ENCODE measurements at places on chromosomes 5 and 9.
A peak's percentile ranks its signal among the peaks of the same experiment; 100 is the strongest.

DNA sequence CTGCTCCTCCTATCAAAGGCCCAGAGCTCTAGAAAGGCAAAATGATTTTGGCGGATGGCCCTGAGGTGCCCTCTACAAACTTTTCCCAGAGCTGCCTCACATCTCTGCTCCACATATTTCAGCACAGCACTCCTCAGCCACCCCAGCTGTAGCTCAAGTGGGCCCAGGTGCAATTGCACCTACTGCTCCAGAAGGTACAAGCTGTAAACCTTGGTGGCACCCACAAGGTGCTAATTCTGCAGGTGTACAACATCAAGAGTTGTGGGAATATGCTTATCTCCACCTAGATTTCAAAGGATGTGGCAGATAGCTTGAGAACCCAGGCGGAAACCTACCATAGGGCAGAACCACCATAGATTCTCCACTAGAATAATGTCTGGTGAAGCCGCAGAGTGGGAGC lies 432.2 kb downstream of the TMEM232 start:
- DNase-seq, result no peak

GRCh38 chr5:38237681-38238080 lies 20.7 kb upstream of the EGFLAM start:
- no peak for DNase-seq

DNA sequence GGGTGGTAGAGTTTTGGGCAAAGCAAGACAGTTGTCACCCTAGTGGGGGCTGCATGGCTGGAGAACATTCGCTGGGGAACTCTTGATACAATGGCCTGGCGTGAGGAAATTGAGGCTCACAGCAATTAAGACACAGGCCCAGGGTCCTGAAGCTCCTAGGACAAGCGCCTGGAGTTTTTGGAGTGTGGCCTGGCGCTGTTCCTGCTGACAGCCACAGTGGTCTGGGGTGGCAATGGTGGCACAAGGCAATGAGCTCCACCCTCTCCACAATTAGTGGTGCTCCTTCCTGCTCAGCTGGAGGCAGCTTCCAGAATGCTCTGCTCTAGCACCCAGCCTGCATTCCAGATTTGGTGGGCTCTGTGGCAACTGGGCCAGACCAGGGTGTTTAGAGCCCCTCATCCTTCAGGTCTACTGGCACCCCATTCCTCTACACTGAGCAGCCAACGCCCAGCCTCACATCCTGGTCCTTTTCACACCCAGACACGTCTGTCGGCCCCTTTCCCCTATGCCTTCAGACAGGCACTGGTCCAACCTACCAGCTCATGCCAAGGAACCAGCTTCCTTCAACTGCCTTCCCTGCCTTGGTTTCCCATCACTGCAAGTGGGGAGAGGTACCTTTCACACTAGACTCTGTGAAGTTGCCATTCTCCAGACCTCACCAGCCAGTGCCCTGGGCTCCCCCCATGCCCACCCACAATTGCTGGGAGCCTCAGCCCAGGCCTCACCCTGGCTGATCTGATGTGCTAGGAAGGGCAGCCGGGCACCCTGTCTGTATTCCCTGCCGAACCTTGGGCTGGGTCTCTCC lies 138.1 kb upstream of the COL5A1 start:
- no peak for DNase-seq

DNA sequence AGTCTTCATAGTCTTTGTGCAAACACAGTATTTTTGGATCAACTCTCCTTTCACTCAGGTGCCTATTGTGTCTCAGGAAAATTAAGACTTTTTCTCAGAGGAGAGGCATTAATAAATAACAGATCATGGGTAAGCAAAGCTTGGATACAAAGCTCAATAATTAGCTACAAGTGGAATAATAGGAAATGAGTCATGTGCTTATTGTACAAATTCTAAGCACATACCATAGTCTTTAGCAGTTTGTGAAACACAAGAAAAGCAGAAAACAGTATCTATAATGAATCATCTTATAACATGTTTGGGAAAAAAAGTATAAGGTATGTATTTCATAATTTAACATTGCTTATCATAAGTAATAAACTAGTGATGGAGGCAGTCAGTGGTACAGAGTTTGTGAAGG lies 477.0 kb downstream of the CDH10 start:
- DNase-seq, result no peak

GRCh38 chr5:177520916-177521513 lies 4.3 kb upstream of the DDX41 start:
- DNase-seq, result no peak

GRCh38 chr9:109117856-109118807 lies 1.6 kb downstream of the TMEM245 start:
- peak; percentile 4 for DNase-seq

DNA sequence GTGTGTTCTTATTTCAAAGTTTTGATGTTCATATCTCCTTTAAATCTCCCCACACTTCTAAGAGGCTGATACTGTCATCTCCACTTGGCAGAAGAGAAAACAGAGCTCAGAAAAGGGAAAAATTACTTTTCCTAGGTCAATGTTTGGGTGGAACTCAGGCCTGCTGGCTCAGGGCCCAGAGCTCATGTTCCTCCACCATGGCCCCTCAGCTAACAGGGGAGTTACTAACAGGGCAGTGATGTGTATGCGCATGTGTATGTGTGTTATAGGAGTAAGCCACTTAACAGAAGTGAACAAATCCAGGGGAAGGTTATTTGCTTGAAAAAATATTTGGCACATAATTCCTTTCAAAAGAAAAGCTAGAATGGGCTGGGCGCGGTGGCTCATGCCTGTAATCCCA lies 2.5 kb downstream of the C1QTNF2 start:
- DNase-seq, result no peak

DNA sequence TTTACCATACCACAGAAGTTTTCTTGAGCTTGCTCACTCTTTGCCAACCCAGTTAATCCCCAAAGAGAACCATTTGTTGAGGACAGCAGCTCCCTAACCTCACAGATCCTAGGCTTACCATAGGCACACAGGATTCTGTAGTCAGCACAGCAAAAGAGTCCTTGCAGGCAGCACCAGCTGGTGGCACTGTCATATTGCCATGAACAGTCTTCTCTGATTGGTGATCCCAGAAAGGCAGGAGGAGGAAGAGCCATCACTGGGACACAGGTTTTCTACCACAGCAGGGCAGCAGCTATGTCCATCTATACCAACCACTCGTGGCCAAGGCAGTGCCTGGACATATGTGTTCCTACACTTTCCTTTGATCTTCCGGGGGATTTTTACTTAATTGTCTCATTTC lies 297.1 kb upstream of the CD180 start:
- DNase-seq, result peak; percentile 22

DNA sequence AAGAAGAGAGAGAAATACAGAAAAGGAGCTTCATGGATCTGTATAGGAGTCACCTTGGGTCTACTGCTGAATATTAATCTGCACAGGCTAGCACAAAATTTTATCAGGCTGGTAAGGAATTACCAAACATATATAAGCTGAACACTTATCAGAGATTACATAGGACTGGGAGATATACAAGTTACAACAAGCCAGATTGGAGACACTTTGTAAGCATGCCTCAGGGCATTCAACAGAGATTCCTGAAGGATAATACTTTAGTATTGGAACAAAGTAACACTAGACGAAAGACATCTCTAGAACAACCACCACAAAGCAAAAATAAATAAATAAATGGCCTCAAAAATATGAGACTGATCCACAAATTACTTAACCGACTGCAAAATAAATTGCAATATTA lies 197.8 kb downstream of the ANXA1 start:
- DNase-seq, result no peak

DNA sequence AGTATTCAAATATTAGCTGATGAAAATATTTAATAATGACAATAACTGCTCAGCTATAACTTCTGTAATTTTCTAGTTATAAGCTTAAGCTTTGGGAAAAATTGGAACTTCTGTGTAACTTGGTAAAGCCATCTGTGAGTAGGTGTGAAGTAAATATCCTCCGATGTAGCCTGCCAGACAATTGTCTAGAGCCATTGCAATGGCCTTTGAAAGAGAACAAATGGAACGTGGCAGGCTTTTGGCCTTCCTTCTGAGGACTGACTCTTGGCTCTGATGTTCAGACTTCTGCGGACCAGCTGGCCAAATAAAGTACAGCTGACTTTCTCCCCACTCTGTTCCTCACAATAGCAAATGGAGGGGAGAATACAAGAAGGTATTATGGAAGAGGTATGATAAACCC lies 203.4 kb upstream of the NMUR2 start:
- DNase-seq, result peak; percentile 20

- peak; percentile 16 for DNase-seq
Measured at GRCh38 chr5:156556666-156557406, 229.9 kb downstream of the SGCD start.

GRCh38 chr9:130058154-130058553 lies 4.4 kb downstream of the GPR107 start:
- DNase-seq, result no peak

DNA sequence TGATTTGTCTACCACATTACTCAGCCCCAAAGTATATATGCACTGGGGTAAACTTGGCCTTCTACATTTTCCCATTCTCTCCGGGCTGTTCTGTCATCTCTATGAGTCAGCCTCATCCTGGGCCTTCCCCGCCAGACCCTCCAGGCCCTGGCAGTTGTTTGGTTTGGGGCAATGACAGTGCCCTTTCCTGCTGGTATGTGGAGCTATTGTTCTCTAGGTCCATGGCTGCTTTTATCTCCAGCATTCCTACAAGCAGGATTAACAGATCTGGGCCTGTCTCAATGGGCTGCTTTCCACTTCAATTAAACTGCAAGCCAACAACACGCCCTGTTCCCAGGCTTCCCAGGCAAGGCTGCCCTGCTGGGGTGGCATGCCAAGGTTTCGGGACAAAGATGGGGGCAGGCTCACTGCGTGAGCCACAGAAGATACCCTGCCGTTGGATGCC lies 136.4 kb downstream of the SLIT3 start:
- no peak for DNase-seq

GRCh38 chr9:12698266-12698665 lies 5.1 kb downstream of the TYRP1 start:
- DNase-seq, result no peak

DNA sequence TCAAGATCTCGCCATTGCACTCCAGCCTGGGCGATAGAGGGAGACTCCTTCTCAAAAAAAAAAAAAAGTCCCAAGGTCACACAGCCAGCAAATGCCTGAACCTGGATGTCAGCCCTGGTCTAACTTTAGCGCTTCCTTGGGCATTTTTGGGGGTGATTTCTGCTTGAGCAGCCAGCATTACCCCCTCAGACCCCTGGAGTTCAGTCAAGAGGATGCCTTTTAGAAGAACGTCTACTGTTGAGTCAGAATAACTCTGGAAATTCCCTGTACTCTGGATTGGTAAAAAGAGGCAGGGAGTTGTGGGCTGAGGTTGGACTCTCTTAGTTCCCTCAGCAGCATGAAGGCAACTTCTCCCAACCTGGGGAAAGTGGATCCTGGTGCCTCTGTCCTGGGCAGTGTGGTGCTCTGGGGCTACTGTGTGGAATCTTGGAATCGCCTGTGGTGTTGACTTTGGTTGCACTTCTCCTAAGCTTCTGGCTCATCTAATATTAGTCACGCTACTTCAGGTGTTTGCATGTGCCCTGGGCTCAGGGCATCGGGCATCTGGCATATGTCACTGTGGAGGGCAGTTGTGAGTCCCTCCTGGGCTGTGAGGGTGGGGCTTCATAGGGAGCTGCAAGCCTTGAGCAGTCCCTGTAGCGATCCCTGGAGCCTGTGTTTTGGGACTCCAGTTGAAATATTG lies 32.2 kb downstream of the STXBP1 start:
- DNase-seq, result no peak

DNA sequence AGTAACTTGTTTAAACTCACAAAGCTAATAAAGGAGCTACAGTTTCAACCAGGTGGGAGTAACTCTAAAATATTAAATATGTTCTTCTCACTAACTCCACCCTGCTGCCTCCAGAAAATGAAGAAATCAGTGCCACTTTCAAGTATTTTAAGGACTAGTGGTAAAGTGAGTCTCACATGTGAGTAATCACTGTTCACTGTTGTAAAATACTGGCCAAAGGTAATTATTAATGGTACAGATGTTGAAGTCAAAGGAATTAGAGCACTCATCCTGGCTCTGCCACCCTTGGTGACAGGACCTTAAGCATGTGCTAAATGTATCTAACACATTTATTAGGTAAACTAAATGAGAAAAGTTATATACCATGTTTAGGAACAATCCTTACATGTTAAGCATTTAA lies 430.7 kb downstream of the BRINP1 start:
- DNase-seq, result no peak

DNA sequence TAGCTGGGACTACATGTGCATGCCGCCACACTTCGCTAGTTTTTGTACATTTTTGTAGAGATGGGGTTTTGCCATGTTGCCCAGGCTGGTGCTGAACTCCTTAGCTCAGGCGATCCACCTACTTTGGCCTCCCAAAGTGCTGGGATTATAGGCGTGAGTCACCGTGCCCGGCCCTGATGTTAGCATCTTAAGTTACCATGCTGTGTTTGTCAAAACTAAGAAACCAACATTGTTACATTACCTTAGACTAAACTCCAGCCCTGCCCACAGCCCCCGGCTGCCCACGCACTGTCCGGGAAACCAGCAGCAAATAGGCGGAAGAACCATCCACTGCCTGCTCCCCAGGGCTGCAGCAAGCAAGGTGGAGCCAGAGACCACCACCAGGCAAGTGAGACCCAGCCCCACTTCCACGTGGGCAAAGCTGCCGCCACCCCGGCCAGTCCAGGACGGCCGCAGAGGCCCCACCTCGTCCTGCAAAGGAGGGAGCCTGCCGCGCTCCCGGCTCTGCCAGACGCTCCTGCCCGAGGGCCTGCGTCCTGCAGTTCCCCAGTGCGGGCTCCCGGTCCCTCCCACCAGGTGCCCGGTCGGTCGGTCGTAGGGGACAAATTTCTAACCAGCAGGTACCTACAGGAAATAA lies 35.7 kb upstream of the TXN start:
- no peak for DNase-seq

- DNase-seq, result no peak
Measured at GRCh38 chr5:33816791-33817190, 75.0 kb downstream of the ADAMTS12 start.

- DNase-seq, result no peak
Measured at GRCh38 chr9:117286245-117286644, 128.6 kb downstream of the ASTN2 start.

DNA sequence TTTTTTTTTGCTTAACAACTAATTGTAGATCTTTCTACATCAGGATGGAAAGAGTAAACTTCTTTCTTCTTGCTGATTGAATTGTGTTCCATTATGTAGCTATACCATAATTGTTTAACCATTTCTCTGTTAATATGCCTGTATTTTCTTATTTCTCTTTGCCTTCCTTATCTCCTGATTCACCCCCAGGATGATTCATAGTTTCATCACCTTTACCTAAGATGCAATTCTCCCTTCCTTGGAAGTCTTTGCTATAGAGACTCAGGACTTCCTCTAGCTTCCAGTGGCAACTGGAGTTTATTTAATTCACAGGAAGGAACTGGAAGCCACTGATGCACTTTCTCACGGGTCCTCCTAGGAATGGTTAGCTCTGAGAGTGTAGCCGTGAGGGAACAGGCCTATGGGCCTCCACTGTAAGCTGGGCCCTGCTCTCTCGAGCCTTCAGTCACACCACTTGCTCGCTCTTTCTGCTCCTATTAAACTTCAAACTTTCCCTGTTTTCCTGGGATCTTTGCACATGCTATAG lies 83.1 kb downstream of the FGF1 start:
- no peak for DNase-seq

GRCh38 chr5:2192496-2192895 lies 309.8 kb upstream of the IRX4 start:
- no peak for DNase-seq

- no peak for DNase-seq
Measured at GRCh38 chr9:79574136-79574535, 2.4 kb downstream of the TLE4 start.
